ENCODE measurements at places on chromosomes 12 and 14.

GRCh38 chr14:75435473-75435872 lies 7.7 kb downstream of the JDP2 start:
- no peak for DNase-seq

DNA sequence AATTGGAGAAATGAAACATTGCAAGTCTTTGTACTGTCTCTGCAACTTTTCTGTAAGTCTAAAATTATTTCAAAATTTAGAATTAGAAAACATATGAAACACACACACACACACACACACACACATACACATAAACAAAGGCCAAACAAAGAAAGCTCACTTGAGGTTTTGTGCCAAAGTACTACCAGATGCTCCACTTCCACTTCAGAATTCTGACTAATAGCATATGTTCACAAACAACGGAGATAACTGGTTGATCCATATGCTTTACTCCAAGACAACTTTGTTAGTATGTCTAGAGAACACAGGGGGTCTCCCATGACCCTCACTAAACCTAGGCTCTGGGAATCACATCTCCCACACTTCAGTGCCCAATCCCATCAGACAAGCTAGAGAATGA lies 133.8 kb upstream of the CLEC14A start:
- DNase-seq: no peak

DNA sequence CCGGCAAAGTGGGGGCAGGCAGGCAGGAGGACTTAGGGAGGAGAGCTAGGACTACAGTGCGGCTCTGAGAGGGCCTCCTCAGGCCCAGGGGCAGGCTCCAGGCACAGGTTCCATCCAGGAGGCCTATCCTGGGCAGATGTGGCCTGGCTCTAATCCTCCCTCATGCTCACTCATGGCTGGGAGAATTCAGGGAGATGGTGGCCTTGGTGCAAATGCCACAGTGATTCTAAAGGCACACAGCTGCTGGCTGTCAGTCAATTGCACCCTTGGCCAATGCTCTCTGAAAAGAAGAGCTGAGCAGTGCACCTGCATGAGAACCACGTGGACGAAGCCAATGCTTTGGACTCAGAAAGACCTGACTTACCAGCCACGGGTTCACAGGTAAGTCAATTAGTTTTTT lies 89.6 kb downstream of the C12orf75 start:
- no peak for DNase-seq

- no peak for DNase-seq
Observed at GRCh38 chr14:32007755-32008362, 69.2 kb upstream of the ARHGAP5 start.

- DNase-seq: no peak
Observed at GRCh38 chr12:61848893-61849292, 411.3 kb upstream of the USP15 start.

DNA sequence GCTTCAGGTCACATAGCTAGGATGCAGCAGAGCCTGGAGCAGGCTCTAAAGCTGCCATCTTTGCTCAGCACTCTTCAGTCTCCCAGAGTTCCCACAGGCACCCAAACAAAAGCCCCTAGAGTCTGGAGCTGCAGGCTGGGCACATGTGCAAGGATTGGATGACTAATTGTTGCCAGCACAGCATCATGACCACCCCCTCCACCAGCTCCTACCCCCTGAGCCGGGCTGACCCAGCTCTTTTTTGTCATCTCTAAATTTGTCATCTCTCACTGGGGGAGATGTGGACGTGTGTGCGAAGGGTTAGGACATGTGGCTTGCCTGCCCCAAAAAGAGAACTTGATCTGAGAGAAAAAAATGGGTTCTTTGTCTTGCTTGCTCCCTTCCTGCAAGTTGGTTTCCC lies 4.3 kb upstream of the MMP19 start:
- DNase-seq: no peak

- DNase-seq: no peak
Observed at GRCh38 chr12:88141425-88141773, 489 bp downstream of the CEP290 start.

DNA sequence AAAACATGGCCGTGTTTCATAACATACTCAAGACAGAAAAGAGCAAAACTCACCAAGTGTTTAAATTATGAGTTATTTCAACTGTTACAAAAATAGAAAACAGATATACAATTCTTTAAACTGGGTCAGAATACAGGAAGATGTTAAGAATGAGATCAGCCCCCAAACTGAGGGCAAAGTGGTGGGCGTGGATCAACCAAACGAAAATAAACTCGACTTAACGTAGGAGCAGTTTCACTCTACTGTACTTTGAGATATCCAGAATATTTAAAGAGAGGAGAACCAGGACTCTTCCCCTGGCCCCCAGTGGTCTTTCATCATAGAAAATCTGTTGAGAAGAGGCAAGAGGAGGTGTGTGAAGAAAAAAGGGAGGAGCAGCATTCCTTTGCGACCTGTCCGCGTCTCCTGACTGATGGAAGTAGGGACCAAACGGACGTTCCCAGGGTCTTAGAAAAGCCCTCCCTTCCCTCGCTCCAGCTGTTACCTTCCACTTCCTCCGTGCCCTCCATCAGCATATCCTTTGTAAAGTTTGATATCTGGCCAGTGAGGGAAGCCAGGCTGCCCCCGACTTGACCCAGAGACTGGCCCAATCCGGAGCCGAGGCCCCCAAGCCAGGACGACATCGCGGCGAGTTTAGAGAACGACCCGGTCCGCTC lies 668 bp downstream of the TRIP11 start:
- peak; percentile 63 for DNase-seq

DNA sequence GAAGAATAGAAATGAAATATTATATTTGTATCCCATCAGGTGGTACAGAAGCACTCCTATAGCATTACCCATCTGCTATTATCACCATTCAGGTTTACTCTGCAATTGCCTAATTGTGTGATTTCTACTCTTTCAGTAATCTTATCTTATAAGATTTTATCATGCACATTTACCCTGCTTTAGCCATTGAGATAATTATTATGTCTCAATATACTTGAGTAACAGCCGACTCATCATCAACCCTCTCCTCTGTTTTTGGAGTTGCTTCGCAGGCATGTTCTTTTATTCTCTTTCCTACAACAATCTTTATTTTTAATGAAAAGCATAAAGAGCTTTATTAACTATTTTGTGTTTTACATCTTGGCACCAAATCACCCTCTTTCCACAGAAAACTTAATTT lies 419.9 kb downstream of the LRIG3 start:
- no peak for DNase-seq

- no peak for DNase-seq
Observed at GRCh38 chr14:51472881-51473280, 178.8 kb upstream of the FRMD6 start.

DNA sequence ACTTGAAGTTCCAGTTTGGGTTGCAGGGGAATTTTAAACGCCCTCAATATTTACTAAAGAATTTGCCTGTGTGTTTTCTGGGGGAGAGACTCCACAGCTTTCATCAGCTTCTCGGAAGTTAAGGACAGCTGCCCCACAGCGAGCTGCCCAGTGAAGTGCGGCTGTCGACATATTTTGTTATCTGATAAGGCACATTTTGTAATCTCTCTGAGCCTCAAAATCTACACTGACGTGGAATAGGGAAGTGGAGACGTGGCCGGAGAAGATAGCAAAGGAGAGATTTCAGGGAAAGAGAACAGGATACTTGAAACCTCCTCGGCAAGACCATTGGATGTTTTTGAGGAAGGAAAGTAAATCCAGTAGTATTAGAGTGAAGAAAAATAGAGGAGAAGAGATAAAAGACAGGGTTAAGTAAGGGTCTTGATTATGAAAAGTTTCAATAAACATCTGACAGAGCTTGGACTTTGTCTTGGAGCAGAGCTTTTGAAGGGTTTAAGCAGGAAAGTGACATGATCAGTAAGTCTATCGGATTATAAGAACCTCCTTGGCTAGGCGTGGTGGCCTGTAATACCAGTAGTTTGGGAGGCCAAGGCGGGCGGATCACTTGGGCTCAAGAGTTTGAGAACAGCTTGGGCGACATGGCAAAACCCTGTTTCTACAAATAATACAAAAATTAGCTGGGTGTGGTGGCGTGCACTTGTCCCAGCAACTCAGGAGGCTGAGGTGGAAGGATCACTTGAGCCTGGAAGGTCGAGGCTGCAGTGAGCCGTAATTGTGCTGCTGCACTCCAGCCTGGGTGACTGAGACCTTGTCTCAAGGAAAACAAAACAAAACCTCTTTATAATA lies 1.1 kb downstream of the POLR3B start:
- DNase-seq: no peak

DNA sequence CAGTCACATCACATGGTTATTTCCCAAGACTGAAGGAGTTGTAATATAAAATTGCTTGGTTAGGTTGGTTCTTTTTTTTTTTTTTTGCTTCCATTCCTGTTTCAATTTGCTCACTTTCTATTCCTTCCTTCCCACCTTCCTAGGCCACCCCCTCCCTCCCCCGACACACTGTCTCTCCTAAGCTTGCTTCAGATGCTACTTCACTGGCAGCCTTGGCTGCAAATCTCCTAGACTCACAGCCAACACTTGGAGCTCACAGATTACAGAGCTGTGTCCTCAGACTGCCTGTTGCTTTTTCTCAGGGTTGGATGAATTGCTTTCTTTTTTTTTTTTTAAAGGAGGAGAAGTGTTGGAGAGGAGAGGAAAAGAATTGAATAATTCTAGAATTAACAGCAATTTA lies 77.3 kb upstream of the GRIN2B start:
- DNase-seq: no peak

GRCh38 chr14:51593397-51593796 lies 58.3 kb upstream of the FRMD6 start:
- DNase-seq: no peak

DNA sequence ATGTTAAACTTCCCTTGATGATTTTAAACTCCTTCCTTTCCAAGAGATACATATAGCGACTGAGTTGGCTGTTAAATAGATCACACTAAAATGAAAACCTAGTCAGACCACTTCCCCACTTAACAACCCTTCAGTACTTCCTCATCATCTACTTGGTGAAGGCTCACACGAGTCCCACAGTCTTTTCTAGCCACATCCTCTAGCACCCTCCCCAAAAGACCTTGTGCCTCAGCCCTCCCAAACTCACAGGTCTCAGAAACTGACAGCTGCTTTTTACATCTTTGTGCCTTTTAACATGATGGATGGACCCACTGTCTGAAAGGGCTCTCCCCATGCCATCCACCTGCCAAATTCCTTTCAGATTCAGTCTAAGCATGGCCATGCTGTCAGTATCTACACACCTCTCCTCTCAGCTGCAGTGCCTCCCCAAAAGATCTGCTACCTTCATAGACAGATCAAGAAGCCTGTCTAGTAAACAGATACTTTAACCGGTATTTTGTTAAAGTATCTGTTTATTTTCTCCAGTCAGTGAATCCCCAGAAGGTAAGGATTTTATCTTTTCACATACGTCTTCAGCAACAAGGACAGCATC lies 65.1 kb upstream of the GPHB5 start:
- no peak for DNase-seq

DNA sequence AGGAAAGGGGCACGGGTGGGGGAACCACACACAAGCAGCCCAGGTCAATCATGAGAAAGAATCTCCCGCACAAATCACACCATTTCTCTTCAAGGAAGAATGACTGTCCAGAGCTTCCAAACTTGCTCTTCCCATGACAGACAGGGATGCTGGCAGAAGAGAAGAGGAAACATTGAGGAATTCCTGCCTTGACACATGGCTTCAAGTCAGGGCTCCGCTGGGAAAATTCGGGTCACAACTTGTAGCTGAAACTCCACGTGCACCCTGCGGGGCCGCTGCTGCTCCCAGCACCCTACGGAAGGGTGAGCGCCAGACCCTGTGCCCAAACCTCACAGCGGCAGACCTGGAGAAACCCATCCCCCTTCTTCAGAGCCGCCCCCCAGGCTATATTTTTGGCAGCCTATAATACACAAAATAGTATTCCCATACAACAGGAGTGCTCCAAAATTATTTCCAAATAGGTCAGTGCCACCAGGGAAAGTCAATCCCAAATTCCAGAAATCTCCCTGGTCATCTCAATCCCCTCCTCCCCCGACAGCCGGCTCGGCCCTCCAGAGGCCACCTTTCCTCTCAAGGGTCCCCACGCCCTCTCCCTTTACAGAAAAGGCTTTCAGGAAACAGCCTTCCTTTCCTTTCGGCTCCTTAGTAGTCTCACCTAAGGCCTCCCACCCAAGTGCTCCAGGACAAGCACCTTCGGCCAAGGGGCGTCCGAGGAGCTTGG lies 1.3 kb downstream of the TMEM132D start:
- no peak for DNase-seq

GRCh38 chr12:95790917-95791849 lies 619 bp upstream of the NTN4 start:
- no peak for DNase-seq

DNA sequence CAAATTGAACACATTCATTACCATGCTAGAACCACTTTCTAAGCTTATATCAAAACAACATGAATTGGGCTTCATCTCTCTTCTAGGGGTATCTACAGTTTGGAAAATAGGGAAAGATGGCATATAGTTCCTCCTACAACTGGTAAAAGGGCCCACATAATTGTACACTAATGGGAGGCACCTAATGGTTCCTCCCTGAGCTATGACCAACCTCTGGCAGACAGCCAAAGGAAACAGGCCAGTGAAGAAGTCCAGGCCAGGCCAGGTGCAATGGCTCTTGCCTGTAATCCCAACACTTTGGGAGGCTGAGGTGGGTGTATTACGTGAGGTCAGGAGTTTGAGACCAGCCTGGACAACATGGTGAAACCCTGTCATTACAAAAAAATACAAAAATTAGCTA lies 23.2 kb upstream of the APOF start:
- DNase-seq: no peak

- no peak for DNase-seq
Observed at GRCh38 chr12:115916910-115917668, 360.4 kb downstream of the MED13L start.

DNA sequence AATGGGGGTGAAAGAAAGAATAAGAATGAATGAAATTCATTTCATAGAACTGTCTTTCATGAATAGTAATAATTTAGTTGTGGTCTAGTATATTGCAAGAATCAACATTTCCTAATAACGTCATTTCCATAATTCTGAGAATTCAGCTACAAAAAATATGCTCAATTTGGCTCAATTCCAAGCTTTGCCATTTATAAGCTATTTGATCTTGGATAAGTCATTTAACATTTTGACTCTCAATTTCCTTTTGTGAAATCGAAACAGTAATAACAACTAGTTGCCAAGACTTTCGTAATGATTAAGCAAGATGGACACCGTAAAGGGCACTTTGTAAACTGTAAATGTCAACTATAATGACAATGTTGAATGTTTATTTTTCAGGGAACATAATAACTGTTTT lies 18.1 kb downstream of the NOS1 start:
- no peak for DNase-seq

- no peak for DNase-seq
Observed at GRCh38 chr12:92070864-92071445, 74.7 kb downstream of the BTG1 start.

DNA sequence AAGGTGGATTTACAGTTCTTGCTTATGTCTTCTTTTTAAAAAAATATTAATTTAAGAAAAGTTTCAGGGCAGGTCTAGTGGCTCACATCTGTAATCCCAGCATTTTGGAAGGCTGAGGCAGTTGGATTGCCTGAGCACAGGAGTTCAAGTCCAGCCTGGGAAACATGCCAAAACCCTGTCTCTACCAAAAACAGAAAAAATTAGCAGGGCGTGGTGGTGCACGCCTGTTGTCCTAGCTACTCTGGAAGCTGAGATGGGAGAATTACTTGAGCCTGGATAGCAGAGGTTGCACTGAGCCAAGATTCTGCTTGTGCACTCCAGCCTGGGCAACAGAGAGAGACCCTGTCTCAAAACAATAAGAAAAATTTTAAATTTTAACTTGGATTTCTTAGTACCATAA lies 5.4 kb upstream of the TAS2R46 start:
- peak; percentile 6 for DNase-seq

- DNase-seq: no peak
Observed at GRCh38 chr14:104333646-104334423, 195.4 kb downstream of the KIF26A start.

Data from astrocyte of the cerebellum (primary cell).